Activated CD4-positive, alpha-beta T cell treated with anti-CD3 and anti-CD28 coated beads, Interleukin-2, amount 50 U/mL, for 16 hours (primary cell): ENCODE measurements at places on chromosomes 7 and 10.
A peak's percentile ranks its signal among the peaks of the same experiment; 100 is the strongest.

DNA sequence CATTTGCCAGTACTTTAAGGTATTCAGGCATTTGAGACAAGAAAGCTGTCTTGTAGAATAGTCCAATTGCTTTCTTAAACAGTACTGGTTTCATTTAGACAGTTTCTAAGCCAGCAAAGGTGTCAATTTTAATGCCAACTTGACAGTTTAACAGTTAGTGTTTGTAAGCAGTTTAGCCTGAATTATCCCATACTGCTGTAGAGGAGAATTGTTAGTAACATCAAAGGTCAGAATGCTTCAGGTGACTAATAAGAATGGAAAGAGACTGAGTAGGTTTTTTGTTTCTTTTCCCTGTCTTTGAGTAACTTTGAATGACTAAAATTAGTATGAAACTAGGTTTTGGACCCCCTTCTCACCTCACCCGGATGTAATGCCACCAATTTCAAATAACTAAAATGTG is 29.5 kb upstream of the VDAC2 start:
- DNase-seq, result peak; percentile 23

DNA sequence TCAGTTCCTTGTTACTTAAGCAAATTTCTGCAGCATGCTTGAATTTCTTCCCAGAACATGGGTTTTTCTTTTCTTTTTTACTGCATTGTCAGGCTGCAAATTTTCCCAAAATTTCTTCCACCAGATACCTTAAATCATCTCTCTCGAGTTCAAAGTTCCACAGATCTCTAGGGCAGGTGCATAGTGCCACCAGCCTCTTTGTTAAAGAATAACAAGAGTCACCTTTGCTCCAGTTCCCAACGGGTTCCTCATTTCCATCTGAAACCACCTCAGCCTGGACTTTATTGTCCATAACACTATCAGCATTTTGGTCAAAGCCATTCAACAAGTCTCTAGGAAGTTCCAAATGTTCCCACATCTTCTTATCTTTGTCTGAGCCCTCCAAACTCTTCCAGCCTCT is 389.2 kb downstream of the NXPH1 start:
- DNase-seq, result no peak

- DNase-seq, result no peak
These were observed 56.8 kb downstream of the HK1 start for GRCh38 chr10:69335063-69335587.

GRCh38 chr10:59284118-59284975 is 78.0 kb downstream of the FAM13C start:
- no peak for DNase-seq

DNA sequence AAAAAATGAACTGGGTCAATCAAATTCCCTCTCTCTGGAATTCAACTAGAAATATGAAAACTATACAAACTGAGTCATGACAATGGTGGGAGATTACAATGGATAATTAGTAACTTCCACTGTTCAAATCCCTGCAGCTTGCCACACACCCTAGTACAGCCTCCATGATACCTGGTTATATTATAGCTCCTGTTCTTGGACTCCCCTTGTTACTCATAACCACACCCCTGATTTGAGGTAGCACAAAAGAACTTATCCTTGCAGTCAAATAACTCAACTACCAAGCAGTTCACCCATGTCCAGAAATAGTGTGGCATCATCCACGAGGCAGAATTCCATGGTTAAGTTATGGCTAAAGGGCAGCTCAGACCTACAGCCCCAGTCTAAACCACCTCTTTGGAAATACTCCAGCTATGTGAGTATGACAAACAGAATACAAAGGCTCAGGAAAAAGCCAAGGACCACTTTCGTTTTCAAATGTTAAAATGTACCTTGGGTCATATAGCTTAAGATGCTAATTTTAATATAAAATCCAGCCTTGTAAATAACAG is 164.7 kb downstream of the CPEB3 start:
- no peak for DNase-seq

DNA sequence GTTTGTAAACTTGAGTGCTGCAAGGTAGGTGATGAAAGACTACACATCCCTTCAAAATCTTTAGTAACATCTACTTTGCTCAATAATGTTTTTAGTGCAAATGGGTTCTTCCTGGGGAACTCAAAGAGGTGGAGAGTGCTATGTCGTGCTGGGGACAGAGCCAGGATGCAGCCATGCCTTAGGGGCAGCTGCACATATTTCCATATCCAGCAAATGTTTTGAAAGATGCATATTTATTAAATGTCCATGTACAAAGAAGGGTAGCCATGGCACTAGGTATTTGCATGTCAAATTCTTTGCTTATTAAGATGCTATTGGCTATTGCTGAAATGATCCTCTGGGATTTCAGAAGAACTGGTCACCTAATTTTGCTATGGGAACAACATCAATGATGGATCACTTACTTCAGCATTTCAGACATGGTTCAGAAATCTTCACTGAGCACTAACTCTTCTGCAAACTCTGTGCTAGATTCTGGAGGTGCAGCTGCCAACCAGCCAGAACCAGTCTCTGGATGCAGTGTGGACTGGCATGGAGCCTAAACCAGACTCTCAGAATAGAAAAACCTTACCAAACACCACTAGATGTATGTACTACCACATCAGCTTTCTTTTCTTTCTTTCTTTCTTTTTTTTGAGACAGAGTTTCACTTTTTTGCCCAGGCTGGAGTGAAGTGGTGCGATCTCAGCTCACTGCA is 31.7 kb upstream of the DNMBP start:
- DNase-seq, result no peak

- no peak for DNase-seq
These were observed 92.0 kb downstream of the LSMEM1 start for GRCh38 chr7:112572669-112573301.

- DNase-seq, result no peak
These were observed 22.2 kb downstream of the RGS10 start for GRCh38 chr10:119520283-119520682.

DNA sequence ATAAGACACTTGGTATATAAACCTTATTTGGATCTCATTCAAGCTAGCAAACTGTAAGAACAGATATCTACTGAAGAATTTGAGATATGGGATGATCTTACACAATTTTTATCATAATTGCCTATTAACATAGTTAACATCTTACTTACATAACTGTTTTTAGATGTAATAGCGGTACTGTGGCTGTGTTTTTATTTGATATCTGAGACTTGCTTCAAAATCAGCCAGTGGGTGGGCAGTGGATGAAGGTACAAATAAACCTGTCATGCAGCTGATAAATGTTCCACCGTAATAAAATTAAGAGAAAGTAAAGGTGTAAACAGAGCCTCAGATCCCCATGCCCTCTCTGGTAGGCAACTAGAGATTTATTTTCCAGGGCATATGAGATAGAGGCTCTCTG is 28.4 kb upstream of the PTPRN2 start:
- DNase-seq, result no peak

DNA sequence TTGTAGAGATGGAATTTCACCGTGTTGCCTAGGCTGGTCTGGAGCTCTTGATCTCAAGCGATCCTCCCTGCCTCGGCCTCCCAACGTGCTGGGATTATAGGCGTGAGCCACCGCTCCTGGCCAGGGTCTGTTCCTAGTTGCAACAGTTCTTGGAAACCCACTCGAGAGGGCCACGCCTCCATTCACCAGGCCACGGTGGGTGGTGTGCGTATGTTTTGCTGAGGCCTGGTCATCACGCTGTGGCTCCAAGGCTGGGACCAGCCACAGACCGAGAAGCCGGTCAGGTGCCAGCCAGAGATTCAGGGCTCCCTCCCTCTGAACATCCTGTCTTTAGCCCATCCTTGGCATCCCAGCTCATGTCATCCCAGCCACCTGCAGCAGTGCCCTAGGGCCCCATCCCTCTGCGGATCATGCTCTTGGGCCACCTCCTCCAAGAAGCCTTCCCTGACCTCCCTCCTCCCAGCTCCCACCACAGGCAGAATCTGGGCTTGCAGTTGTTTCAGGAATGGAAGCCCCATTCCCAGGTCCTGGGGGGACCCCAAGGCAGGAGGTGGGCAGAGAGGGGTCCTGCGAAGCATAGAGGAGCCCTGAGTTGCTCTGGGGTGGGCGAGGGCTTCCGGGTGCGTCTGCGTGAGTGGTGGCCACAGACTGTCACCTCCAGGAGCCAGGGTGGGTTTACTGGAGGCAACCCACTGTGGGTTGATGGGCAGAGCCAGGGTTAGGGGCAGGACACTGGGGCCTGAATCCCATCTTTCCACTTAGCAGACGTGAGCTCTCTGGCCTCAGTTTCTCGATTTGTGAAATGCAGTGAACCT is 5.2 kb downstream of the LAT2 start:
- no peak for DNase-seq

- peak; percentile 6 for DNase-seq
These were observed 29.6 kb downstream of the IDE start for GRCh38 chr10:92544296-92544695.

- no peak for DNase-seq
These were observed 25.1 kb upstream of the DNAJB12 start for GRCh38 chr10:72379776-72380175.

DNA sequence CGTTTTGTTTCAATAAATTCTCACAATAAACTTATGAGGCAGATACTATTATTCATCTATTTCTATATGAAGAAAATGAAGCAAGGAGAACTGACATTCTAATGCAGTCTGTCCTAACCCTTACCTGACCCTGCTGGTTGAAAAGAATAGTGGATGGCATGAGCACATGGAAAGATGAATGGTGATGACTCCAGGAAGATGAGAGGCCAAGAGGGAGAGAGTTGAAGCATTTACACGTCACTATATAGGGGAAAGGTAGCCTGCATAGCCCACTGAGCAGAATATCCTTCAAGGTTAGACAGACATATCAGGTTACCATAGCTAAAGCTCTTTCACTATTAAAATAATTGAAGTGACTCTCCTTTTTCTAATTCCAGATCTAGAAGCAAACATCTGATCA is 163.9 kb upstream of the CDK1 start:
- no peak for DNase-seq

DNA sequence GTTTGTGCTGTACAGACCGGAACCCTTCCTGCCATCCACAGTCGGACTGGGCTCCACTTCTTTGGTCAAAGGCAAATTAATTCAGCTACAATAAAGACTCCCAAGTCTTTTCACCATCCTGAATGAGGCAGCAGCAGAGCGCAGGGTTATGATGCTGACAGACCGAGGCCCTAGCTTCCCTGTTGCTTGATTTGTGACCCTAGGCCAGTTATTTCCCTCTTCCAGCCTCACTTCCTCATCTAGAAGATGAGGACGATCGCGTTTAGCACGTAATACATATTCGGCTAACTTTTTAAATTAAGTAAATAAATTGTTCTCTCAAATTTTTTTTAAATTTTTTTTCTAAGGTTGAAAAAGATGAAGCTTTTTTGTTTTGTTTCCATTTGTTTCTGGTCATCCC is 18.1 kb downstream of the ADRB1 start:
- DNase-seq, result no peak
